ENCODE measurements at places on chromosomes 4 and X.
A peak's percentile ranks its signal among the peaks of the same experiment; 100 is the strongest.

- peak; percentile 96 for DNase-seq
These were observed 35.9 kb downstream of the ANTXR2 start for GRCh38 chr4:80036949-80037685.

GRCh38 chrX:65598559-65599147, 64.1 kb upstream of the LAS1L start:
- DNase-seq, result no peak

- DNase-seq, result peak; percentile 60
These were observed 270.3 kb upstream of the HS3ST1 start for GRCh38 chr4:11698846-11699590.

DNA sequence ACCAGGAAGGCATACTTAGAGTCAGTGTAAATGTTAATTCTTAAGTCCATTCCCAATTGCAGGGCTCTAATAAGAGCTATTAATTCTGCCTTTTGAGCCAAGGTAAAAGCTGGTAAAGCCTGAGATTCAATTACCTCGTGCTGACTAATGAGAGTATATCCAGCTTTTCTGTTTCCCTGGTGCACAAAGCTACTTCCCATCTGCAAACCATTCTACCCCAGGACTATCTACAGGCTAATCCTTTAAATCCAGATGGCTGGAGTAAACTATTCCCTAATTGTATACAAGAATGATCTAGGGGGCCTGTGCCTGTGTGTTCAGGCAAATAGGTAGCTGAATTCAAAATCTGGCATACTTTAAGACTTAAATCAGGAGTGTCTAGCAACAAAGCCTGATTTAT, 365.0 kb downstream of the GPM6A start:
- DNase-seq, result no peak

- no peak for DNase-seq
These were observed 480.7 kb downstream of the INPP4B start for GRCh38 chr4:142365391-142365790.

DNA sequence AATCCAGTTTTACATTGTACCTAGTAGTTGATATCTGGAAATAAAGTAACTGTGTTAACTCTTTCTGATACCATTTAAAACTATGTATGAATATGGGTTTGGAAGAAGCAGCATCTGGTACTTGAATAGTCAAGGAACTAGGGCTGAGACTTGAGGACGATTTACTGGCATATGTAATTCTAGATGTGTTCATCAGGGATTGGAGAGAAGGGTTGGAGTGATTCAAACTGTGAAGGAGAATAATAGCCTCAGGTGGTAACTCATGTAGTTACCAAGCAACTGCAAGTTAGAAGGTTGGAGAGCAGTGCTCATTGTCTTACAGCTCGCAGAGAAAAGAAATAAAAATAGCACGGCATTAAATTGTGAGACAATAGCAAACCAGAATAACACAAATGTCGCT, 29.5 kb upstream of the TXLNG start:
- no peak for DNase-seq

DNA sequence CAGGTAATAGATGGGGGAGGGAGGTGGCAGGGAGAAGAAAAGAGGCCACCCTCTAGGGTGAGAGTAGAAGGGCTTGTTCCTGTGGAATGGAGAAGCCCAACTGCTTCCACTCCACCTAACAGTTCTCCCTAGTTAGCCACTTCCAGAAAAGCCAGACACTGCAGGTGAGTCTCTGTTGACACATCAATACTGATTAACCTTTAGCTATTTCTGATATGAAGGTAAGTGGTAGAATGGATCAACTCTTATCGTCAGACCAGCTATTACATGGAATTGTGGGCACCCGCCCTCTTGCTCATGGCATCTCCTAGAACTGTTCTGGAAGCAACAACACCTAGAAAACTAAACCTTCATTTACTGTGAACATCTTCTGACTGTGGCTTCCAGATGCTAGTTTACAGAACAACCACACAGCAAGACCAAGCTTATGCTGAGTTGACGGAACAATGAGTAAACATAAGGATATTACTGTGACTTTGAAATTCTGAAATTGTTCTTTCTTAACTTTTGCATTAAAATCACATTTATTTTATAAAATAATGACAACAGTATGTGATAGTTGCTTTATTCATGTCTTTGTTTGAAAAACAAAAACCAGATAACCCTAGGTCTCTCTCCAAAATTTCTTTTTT, 44.7 kb downstream of the ANXA3 start:
- DNase-seq, result no peak

DNA sequence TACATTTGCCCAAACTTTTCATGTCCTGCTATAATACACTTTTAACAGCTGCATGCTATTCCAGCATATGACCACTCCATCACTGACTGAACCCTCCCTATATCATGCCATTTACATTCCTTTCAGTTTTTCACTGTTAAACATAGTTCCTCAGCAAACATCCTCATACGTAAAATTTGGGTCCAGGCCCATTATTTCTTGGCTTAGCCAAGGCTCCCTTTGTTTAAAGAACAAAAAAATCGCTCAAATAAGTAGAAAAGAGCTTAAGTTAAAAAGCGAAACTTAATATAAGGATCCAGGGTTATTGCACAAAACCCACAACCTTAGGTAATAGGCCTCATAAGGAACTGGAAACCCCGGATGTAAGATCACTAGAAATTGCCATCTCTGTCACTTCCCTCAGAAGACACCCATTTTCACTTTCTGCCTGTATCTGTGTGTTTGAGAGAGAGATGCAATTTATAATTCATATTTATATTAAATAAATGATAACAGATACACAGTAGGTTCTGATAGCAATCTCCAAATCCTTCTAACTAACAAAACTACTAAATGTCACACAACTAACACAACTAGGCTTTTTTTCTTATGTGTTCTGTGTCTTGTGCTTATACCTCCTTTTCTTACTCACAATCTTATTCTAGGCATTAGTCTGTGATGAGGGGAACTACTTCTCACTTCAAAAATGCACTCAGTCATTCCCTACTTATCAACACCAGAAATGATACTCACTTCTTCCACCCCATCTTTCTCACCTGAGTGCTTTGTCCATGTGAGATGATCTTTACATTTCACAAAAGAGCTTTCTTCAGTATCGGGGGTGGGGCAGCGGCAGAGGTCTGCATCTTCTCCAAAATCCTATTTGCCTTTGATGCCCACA, 59.9 kb upstream of the FAM241A start:
- peak; percentile 66 for DNase-seq

DNA sequence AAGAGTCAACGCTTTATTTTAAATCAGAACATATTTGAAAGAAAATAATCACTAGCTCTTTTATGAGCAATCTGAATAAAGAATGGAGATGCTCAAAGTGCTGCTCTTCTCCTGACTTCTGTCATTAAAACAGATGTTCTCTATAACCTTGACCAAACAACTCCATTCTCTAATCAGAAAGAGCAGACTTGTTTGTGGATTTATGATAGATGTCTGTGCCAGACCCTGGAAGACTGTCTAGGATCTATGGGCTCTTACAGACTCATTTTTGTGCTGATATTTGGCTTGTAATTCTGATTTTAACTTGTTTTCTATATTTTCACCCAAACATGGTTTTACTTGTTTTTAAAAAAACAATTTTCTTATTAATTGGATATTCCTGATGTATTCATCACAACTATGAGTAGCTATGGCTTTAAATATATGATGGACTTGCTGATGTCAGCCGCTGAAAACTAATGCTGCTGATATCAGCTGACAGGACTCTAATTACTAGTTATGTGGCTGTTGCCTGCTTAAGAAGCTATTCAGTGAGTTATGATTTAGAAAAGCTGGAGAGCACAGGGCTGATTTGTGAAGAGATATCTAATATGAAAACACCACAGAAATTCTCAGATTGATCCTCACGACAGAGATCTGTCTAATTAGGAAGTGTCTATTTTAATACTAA, 31.6 kb upstream of the MAML3 start:
- no peak for DNase-seq

- peak; percentile 17 for DNase-seq
These were observed 58.7 kb downstream of the ANOS1 start for GRCh38 chrX:8673201-8673600.

DNA sequence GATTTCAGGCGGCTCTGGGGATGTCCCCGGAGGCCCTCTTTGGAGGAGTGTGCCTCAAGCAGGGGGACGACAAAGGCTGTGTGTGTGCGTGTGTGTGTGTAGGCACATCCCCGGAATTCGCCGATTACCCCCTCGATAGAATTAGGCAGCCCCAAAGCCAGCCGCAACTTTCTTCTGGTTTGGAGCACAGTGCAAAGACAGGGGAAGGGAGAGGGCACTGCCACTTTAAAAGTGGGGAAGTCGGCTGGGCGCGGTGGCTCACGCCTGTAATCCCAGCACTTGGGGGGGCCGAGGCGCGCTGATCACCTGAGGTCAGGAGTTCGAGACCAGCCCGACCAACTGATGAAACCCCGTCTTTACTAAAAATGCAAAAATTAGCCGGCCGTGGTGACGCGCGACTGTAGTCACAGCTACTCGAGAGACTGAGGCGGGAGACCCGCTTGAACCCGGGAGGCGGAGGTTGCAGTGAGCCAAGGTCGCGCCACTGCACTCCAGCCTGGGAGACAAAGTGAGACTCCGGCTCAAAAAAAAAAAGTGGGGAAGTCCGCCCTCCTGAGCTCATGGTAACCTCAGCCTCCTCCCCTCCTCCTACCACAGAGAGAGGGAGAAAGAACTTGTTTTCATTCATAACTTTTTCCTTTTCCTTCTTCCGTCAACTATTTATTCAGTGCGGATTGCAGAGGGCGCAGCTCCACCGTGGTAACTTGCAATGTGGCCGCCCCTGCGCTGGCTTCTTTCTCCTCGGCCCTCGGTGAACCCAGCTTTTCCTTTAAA, 2.4 kb downstream of the SPRY1 start:
- peak; percentile 87 for DNase-seq

DNA sequence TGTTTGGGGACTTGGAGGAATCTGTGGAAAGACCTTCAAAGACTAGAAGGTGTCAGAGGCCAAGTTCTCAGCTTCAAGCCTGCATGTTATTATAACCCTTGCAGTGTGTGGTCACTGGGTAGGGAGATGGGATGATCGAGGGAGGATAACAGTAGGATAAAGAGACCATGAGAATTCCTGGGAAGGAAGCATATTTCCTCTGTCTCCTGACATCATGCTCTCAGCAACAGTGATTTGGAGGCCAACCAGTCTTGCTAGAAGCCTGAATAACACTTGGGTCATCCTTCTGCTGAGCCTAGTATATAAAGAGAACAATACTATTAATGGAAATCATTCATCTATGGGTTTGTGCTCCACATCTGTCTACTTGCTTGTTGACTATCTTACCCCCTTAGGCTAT, 40.9 kb upstream of the ANXA3 start:
- DNase-seq, result no peak

DNA sequence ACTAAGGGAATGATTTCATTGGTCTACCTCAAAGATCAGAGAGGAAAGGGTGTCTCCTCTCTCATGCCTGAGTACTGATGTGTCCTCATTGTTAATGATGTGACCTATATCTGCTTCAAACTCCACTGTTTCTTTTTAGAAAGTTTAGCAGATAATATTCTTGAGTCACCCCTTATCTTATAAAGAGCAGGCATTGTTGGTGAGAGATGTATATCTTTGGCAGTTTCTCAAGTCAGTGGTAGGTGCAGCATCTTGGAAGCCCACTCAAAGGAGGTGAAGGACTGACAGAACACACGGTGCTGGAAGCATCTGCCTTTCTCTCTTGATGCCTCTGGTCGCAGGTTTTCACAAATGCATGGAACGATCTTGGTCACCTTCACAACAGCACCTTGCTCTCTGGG, 71.2 kb downstream of the ZNF518B start:
- DNase-seq, result no peak

Data from fibroblast of pulmonary artery (primary cell).